ENCODE measurements at places on chromosomes 1 and 21.

- DNase-seq, result no peak
These were observed 176.8 kb upstream of the USP25 start for GRCh38 chr21:15552914-15553494.

DNA sequence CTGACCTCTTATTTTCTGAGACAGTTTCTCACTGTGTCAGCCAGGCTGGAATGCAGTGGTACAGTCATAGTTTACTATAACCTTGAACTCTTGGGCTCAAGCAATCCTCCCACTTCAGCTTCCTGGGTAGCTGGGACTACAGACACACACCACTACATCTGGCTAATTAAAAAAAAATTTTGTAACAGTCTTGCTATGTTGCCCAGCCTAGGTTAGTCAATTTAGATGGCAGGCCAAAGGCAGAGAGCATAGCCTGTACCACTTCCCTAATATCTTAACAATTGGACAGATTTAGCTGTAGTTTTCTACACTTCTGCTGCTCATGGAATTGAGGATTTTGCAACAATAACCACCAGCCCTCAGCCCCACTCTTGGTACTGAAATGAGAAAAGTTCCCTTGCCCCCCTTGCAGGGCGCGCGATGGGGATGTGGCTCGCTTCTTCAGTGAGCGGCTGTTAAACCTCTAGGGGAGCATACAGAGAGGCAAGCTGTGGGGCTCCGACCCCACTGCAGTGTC lies 34.9 kb upstream of the PTGFRN start:
- no peak for DNase-seq

- DNase-seq, result no peak
These were observed 30.1 kb downstream of the DHX9 start for GRCh38 chr1:182869241-182869666.

DNA sequence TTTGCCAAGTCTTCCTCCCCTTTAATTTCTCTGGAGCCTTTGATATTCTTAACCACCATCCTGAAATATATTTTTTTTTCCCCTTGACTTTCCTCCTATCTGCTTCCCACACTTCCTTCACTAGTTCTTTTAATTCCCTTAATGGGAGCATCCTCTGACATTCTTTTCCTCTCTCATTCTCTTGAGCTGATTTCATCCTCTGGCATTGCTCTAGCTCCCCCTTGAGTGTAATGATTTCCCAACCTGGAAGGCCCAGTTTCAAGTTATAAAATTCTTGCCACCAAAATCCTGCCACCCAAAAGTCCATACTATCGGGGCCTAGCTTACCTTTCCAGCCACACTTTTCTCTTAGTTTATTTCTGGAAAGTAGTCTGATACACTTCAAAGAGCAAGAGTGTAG lies 39.5 kb upstream of the UBE2U start:
- DNase-seq, result no peak

DNA sequence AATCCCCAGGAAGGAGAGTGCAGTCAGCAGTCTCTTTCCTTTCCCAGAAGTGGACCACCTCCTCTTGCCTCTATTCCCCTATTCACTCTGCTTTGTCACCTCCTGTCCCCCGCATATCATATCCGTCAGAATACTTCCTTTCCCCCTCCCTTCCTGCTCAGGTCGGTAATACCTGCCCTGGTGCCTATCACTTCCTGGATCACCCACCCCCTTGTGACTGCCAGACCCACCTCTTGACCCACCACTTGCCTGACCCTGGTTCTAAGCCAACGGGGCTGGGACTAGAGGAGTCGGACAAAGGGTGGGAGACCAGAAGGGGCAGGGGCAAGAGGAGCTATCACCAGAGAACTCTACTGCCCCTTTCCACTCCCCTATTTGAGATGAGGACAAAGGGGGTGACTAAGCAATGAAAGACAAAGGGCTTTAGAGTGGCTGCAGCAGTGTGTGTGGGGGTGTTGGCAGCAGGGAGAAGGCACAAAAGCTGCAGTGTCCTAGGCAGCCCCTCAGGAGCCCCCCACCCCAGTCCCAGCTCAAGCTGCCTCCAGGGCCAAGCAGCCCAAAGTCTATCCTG lies 1.7 kb upstream of the ADAMTS4 start:
- DNase-seq, result peak; percentile 81

DNA sequence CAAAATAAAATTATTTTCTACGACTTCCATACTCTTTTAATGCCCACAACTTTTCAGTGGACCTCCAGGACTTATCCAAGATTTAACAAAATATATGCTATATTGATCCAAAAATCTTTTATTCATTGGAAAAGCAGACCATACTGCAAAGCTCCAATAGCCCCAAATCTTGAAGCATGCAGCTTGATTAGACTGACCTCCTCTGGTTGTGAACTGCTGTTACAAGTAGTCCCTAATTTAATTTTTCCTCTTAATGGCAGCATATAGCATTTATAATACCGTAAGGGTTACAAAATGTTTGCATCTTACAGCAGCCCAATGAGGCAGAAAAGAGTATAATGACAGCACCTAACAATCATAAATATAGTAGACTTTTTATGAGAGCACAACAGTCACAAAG lies 49.8 kb downstream of the TPR start:
- no peak for DNase-seq

GRCh38 chr1:153341431-153341934 lies 7.2 kb downstream of the PGLYRP4 start:
- DNase-seq, result no peak

DNA sequence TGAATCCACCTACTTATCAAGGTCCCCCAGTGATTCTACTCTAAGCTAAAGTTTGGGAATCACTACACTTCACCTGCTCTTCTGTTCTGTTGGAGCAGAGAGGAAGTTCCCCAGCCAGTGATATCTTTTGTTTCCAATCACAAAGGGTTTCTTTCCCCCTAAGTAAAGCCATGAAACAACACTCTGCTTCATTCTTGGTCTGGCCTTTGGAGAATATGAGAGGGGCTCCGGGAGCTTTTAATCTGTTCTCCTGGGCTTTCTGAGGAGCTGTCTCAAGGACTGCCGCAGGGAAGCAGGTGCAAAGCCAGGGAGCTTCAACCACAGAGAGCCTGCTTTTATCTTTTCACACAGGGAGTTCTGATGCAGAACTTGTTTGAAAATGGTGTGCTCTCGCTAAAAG lies 10.1 kb upstream of the SLAMF9 start:
- DNase-seq, result no peak

GRCh38 chr1:222696741-222697140 lies 15.6 kb downstream of the AIDA start:
- no peak for DNase-seq

- DNase-seq, result no peak
These were observed 2.0 kb downstream of the TEX46 start for GRCh38 chr1:23013657-23014056.

GRCh38 chr1:115317101-115318012 lies 20.7 kb downstream of the NGF start:
- no peak for DNase-seq

DNA sequence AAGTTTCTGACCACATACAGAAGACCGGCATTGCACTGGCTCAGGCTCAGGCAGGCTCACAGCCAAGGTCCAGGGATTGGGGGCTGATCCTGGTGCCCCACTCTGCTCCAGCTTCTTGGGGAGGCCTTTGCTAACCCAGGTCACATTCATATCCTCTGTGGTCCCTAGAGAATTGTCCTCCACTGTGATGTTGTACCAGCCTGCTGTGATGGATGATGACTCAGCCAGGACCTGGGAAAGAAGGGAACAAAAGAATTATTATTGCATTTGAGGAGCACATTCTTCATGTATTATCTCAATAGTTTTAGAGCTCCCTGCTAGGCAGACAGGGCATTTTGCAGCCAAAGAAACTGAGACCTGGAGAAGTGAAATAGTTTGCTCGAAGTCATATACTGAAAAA lies 114.3 kb upstream of the ETV3 start:
- no peak for DNase-seq

DNA sequence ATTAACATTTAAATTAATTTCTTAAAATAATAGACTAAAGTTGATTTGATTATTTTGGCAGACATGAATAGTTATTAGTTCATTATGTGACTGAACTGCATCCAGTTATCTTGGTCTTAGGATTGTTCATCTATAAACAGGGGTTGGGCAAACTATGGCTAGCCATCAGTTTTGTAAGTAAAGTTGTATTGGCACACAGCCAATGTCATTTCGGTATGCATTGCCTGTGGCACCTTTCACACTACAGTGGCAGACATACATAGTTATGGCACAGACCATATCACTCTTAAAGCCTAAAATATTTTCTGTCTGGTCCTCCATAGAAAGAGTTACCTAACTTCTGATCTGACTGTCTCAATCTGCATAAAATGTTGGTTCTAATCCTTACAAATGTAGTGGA lies 27.2 kb downstream of the ADGRL2 start:
- DNase-seq, result no peak

DNA sequence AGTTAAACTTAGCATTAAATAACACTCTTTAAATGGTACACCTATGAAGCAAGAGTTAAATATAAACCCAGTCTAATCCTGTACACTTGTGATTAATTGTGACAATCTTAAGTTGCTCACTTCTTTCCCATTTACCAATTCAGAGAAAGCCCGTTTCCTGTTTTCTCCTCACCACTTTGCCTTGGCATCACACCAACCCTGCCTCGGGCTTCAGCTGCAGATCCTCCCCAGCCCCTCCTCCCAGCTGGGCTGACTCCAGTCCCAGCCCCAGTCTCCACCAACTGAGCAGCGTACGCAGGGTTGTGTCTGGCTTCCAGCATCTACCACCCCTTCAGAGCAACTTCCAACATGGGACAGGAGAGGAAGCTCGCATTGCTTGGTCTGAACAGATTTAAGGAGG lies 4.1 kb downstream of the PYCR2 start:
- peak; percentile 83 for DNase-seq

DNA sequence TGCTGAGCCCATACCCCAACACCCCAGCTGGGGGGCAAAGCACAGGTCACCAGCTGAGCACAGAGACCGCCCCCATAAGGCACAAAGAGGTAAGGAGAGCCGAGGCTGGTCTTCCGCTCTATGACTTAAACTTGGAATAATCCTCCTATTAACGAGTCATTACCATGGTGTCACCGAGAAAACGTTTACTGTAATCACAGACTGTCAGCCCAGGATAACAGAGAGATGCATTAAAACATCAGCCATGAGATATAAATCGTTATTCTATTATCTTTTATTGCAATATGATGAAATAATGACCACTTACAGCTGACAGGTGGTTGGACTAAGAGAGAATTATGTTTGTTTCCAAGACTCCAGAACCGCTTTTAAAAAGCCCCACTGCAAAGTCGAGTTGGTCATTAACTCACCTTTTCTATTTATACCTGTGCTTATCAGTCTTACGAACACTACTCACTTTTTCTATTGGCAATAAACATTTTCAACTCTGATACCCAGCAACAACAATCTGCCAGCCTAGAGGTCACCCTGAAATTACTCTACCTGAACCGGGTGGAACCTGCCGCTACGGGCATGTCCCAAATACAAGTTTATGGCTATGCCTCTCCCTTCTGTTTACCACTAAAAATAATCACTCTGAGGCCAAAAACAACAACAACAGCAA lies 21.5 kb downstream of the NPHP4 start:
- no peak for DNase-seq

DNA sequence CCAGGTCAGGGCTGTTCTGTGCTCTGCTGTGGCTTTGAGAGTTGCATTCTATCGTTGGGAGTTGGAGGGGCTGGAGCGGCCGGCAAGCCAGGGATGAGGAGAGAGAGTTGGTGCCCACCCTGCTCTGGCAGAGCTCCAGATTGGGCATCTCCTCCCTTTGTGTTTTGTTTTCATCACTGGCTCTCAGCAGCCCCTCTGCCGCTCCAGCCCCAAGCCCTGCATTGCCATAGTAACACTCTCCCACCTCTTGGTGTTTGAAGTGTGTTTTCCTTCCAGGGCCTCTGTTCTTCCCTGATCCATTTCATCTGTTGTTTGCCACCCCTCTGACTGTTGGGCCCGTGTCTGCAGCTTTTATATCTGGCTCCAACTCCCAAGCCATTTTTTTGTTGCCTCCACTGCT lies 152.7 kb downstream of the URB2 start:
- no peak for DNase-seq

GRCh38 chr1:1920057-1920607 lies 1.1 kb upstream of the TMEM52 start:
- DNase-seq, result no peak

DNA sequence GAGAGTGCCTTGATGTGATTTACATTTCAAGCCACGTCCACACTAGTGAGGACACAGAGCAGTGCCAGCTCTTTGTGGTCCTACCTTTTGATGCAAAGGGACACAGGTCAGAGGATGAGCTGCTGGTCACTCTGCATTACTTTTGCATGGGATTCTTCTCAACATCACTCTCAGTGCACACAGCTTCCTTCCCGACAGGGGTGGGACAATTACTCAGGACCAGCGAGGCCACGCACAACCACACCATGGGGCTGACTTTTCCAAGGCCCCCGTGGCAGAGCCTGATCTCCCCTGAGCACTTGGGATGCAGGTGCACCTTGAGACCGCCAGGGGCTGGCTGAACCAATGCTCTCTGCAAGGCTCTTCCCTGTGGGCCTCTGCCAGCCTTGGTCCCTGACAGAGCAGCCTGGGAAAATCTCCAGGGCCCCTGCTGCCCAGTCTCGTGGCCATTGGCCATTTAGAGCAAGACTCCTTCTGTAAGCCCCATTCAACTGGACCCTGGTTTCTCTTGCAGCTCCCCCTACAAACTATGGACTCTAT lies 13.2 kb upstream of the PRAMEF12 start:
- DNase-seq, result no peak

DNA sequence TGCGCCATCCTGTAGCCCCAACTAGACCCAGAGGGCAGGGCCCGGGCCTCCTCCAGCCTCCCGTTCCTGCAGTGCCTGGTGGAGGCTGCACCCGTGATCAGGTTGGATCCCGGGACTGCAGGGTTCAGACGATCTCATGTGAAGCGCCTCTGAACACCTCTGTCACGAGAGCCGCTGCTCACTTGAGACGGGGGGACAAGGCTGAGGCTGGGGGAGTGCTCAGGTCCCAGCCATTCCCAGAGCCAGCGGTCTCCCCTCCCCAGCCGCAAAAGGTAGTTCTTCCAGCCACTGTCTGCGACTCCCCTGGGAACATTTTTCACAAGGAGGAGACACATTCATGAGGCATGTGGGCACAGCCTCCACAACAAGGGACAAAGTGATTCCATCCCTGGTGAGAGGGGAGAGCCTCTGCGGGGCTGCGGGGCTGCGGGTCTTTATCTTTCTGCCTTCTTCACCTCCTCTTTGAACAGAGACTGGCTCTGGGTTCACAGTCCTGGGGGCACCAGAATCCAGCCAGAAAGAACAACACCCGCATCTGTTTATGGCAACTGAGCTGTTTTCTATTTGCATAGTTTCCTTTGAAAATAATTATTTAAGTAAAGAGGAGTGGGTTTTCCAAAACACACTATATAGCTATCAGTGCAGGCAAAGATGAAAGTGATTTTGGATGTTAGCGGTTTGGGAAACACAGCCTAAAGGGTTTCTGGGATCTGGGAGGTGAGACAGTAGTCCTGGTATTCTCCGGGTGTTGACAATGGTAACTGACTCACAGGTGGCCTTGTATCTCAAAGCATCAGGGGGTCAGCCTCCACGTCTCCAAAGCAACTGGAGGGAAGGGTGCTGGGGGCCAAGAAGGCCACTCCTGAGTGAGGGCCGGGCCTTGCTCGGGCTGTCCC lies 13.0 kb upstream of the LDLRAP1 start:
- DNase-seq, result no peak

Measured in hippocampal formation (tissue), 2 donors.